ENCODE measurements at places on chromosomes 7 and 10.

- no peak overlapping the region for H3K4me3 ChIP-seq
- no peaks in the 10 kb centered on the region for H3K36me3 ChIP-seq
- H3K4me1 ChIP-seq: peaks cover 5% of the 10 kb centered on the region
- no peak for DNase-seq
- no peaks in the 10 kb centered on the region for H3K27me3 ChIP-seq
Observed at GRCh38 chr10:88270871-88271713, 312.0 kb downstream of the RNLS start.

GRCh38 chr7:99407872-99408378, 472 bp downstream of the PDAP1 start:
- H3K4me1 ChIP-seq: peaks cover 18% of the 10 kb centered on the region
- DNase-seq: no peak
- H3K4me3 ChIP-seq: peak overlapping the region; percentile 95
- H3K36me3 ChIP-seq: peaks cover 57% of the 10 kb centered on the region

DNA sequence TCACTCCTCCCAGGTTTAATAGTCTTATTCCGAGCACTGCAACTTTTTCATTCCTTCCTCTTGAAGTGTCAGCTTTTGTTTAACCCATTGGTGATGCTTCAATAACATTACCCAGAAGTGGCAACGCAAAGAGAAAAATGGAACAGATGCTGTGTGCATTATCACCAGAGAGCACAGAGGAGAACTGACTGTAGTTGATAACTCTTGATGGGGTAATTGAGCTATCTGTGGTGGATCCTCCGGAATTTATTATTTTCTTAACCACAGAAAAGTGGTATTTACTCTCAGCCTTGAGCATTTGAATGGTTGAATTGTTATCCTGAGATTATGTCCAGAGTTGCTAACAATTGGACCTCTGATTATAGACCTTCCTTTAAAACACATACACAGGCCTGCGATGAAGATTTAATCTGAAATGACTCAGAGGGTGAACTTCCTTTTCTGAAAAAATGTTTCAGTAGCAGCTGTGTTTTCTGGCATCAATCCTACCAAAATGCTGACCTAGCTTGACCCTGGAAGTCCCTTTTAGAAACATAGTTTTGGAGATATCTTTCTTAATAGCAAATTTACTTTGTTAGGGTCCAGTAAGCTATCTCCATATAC, 1584.4 kb upstream of the LRRTM3 start:
- DNase-seq: no peak
- no peak overlapping the region for H3K27ac ChIP-seq
- no peaks in the 10 kb centered on the region for H3K4me1 ChIP-seq
- no peaks in the 10 kb centered on the region for H3K36me3 ChIP-seq

DNA sequence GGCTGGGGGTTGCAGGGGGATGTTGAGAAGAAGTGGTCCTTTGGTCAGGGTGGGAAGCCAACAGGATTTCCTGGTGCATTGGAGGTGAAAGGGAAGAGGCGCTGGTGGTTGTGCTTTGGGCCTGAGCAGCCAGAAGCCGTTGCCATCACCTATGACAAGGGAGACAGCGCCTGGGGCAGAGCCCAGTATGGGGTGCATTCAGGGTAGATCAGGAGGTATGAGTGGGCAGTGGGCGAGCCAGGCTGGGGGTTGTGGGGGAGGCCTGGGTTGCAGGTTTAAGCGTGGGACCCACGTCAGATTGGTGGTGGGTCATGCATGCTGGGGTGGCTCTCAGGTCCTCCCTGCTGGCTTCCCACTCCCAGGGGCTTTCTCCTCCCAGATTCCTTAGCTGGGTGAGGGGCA, 6.3 kb upstream of the PILRB start:
- peaks cover 89% of the 10 kb centered on the region for H3K36me3 ChIP-seq
- H3K27me3 ChIP-seq: no peaks in the 10 kb centered on the region
- no peak overlapping the region for H3K27ac ChIP-seq
- no peak for DNase-seq
- H3K4me1 ChIP-seq: no peaks in the 10 kb centered on the region

GRCh38 chr10:61280303-61280702, 172.9 kb downstream of the TMEM26 start:
- H3K27ac ChIP-seq: no peak overlapping the region
- H3K36me3 ChIP-seq: no peaks in the 10 kb centered on the region
- no peaks in the 10 kb centered on the region for H3K4me1 ChIP-seq
- H3K4me3 ChIP-seq: no peak overlapping the region
- DNase-seq: no peak

GRCh38 chr7:100126239-100126930, 382 bp upstream of the MBLAC1 start:
- DNase-seq: no peak
- peak overlapping the region; percentile 94 for H3K4me3 ChIP-seq
- H3K27ac ChIP-seq: peak overlapping the region; percentile 99
- peaks cover 3% of the 10 kb centered on the region for H3K4me1 ChIP-seq
- no peaks in the 10 kb centered on the region for H3K27me3 ChIP-seq

GRCh38 chr10:117165538-117166417, 27.7 kb upstream of the VAX1 start:
- DNase-seq: peak; percentile 75
- no peaks in the 10 kb centered on the region for H3K4me1 ChIP-seq
- peaks cover 98% of the 10 kb centered on the region for H3K27me3 ChIP-seq
- H3K36me3 ChIP-seq: no peaks in the 10 kb centered on the region
- H3K4me3 ChIP-seq: no peak overlapping the region

GRCh38 chr10:44929356-44930255, 18.5 kb downstream of the TMEM72 start:
- H3K4me1 ChIP-seq: peaks cover 8% of the 10 kb centered on the region
- H3K27me3 ChIP-seq: no peaks in the 10 kb centered on the region
- no peak for DNase-seq
- no peak overlapping the region for H3K4me3 ChIP-seq
- no peaks in the 10 kb centered on the region for H3K36me3 ChIP-seq

DNA sequence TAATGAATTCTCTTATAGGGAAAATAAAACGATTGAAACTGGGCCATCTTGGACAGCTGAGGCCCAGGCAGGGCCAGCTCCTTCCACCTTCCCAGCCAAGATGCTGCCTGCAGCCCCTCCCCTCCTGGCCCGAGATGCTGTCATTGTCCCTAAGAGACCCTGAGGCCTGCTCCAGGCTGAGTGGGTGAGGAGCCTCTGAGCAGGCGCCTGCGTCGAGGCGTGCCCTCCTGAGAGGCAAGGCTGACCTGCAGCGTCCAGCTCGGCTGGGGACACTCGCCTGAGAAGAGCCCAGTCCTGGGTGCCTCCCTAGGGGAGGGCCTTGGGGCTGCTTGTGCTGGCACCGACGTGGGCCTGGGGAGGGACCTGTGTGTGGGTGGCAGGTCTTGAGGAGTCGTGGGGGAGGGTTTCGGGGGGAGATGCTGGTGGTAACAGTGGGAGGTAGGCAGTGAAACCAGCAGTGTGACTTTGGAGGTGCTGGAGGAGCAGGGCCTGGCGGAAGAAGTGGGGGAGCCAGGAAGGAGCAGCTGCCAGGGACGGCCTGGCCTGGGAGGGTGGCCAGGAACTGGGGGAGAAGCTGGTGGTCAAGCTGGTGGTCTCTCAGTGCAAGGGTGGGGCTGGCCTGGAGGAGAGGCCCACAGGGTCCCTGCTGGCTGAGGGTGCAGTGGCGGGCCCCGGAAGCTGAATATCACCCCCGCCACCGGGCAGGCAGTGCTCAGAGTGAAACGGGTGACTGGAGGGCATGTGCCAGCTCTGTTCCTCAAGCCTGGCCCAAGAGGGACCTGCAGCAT, 7.9 kb downstream of the GPR146 start:
- peaks cover 3% of the 10 kb centered on the region for H3K36me3 ChIP-seq
- H3K4me1 ChIP-seq: peaks cover 33% of the 10 kb centered on the region
- H3K27ac ChIP-seq: no peak overlapping the region
- no peaks in the 10 kb centered on the region for H3K27me3 ChIP-seq
- H3K4me3 ChIP-seq: no peak overlapping the region
